Bronchial epithelial cell (primary cell): ENCODE measurements at places on chromosomes 2 and 18.

DNA sequence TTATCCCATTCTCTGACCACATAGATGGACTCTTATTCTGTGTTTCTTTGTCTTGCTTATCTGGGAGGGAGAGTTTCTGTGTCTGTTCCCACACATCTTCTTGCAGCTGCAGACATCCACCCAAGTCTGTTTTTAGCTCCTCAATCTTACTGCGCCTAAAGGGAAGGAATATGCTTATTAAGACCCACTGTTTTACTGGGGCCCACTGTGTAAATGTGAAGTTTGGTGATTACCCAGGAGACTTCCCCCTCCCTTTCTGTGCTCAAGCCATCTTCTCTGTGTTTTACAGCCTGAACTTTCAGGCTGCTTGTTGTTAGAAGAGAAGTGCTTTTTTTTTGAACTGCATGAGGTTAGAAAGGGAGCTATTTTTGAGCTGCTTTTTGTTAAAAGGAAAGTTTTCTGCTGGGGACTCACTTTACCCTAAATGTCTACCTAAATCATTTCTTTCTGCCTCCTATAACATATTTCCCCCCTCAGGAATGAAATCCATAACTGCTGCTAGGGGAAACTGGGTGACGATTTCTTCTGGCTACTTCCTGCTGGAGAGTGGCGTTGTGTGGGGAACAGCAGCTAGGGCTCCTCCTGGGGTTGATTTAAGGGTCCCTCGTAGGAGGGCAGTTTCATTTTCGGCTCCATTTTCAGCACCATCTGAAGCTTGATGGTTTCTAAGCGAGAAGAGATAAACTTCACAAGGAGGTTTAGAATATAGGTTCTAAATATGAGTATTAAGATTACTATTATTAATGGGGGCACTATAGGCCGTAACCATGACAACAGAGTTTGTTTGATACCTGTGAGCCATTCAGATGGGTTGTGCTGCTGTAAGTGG is 39.5 kb upstream of the GMCL1 start:
- no peak for DNase-seq

DNA sequence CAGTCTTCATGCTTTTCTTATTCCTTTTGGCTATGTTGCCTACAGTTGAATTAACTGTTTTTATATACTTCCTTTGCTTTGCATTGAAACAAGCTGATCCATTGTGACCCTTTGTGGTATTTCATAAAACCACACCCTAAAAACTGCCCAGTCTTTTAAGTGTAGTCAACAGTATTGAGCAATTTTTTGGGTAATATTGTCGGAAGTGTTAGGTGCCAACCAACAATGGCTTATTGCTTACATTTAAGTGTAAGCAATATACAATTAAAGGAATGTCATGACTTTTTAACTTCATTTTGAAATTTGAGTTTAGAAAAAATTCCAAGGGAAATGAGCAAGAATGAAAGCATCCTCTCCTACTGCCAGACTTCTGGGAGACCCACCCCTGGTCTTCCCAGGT is 174.1 kb downstream of the NEDD4L start:
- DNase-seq = peak; percentile 86

DNA sequence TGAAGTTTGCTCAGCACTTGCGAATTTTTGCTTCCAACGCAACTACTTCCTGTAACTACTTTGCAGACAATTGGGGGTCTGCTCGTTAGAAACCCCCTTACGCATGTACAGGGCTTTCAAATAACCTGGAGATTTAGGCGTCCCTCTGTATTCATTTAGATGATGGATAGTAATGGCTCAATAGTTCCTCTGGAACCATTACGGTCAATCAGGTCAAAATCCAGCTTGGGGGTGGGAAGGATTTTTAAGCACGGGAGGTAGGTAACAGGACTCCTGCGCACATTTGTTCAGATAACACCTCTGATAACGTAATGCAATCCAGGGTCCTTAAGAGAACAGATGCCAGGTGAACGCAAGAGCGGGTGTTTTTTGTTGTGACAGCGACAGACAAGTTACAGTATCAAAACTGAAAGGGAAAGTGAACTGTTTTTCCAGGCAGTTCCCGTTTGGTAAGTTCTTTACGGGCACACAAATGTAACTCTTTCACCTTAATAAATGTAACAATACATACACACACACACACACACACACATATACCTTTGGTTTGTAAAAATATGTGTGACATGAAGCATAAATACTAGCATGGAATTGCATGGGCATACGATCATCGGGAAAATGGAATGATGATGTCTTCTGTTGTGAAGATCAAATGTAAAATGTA is 3.8 kb upstream of the OSR1 start:
- DNase-seq = peak; percentile 41

DNA sequence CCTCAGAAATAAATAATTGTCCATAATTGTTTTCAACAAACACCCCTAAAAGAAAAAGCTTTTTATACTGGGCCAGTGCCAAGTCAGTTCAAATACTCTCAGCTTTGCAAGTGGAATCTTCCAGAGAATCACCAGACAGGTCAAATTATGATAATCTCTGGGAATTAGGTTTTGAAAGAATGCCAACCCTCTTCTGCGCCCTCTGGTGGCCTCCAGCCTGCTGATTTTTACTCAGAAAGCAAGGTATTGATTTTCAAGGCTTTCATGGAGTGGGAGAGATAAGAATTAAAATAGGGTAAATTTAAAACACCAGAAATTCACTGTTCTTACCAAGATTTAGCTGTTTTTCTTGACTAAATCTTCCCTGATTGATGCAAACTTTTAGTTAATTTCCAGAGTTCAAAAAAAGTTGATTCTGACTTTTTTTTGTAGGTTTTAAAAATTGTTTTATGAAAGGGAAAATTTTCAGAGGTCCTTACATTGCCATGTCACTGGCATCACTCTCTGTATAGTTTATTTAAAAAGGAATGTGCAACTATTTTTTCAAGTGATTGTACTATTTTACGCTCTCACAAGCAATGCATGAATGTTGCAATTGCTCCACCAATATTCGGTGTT is 282.9 kb upstream of the TNP1 start:
- peak; percentile 37 for DNase-seq

DNA sequence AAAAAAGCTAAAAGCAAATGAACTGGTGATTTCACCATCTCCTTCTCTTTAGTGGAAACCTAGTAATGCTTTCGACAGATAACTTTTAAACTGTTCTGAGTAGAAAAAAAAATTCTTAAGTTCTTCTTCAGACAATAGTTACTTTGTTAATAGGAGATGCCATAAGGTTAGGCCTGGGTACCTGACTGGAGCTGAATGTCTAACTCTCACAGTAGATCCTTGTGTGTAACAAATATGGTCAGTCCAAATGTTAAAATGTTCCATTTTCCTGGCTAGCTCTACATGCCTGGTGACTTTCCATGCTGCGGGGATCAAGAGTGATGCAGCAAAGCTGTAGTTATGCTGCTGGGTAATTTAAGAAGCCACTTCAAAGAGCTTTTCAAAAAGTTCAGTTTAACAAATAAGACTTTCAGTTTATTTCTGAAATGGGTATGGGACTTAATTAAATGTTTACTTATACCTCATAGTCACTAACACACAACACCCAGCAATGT is 264.0 kb upstream of the SESTD1 start:
- no peak for DNase-seq

- peak; percentile 84 for DNase-seq
Observed at GRCh38 chr2:54416166-54416813, 39.8 kb upstream of the SPTBN1 start.

DNA sequence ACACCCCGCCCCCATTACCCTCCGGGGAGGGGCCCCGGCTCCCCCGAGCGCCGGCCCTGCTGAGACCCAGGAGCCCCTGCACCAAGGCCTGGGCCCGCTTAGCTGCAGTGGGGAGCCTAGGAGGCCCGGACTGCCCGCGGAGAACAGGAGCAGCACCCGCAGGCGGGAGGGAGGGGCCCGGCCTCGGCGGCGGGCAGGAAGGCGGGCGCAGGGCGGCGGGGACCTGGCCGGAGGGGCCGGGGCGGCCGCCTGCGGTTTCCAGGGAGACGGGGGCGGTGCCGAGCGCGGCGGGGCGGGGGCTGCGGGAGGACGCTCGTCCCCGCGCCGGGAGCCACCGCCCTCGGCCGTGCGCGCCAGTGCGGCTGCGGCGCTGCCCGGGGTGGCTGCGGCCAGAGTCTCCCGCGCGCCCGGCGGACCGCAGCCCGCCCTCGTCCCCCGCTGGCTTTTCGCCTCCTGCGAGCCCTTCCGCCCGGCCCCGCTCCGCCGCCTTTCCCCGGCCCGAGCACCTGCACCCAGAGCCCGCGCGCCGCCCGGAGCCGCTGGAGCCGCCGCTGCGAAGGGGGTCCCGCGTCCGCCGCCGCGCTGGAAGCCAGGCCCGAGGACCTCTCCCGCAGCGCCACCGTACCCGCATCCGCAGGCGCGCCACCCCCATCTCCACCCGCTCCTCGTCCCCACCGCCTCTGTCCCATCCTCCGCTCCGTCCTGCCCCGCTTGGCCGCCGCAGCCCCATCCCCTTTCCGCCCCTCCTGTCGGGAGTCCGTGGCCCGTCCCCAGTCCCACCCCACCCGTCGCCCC is 17.2 kb downstream of the GPC1 start:
- DNase-seq = no peak

- no peak for DNase-seq
Observed at GRCh38 chr2:18267501-18267900, 293.0 kb downstream of the RDH14 start.

DNA sequence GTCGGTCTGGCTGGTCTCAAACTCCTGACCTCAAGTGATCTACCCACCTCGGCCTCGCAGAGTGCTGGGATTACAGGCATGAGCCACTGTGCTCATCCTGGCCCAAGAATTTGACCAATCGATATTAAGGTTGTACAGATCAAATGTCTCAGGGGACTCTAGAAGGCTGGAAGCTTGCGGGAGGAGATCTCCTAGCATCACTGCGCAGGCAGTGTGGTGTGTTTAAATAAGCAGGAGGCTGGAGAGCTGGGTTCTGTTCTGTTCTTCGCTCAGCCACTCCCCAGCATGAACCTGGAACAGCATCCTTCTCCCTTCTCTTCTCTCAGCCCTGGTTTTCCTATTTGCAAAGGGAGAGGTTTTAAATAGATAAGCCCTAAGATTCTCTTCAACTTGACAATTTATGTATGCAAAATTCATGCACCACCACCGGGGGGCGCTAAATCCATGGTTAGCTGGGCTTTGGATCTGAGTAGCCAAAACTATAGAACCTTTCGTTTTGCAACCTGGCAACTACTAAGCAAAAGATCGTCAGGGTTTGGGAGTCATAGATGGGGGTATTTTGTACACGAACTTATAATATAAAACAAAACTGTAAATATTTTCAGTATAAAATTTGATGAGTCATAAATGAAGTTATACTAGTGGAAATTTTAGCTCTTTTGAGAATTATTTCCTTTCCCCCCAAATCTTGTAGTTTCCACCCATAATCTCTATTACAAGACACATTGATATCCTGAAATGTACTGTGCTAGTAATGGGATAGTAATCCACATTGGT is 60.6 kb downstream of the SLC16A14 start:
- DNase-seq = peak; percentile 59

DNA sequence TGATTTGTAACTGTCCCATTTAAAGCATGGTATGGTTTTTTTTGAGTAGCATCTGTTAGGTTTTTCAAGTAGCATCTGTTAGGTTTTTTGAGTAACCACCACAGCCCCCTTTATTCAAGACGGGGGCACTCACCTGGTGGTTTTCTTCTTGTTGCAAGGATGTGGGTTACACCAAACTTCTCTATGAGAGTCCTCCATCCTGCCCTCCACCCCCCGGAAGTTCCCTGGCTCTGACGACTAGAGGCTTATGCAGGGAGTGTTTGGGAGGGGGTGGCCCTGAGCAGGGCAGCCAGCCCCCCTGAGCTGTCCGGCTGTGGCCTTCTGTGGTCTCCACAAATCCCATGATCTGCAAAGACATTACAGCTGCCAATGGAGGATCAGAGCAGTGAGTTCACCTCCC is 39.3 kb downstream of the MTCL1 start:
- DNase-seq = no peak

DNA sequence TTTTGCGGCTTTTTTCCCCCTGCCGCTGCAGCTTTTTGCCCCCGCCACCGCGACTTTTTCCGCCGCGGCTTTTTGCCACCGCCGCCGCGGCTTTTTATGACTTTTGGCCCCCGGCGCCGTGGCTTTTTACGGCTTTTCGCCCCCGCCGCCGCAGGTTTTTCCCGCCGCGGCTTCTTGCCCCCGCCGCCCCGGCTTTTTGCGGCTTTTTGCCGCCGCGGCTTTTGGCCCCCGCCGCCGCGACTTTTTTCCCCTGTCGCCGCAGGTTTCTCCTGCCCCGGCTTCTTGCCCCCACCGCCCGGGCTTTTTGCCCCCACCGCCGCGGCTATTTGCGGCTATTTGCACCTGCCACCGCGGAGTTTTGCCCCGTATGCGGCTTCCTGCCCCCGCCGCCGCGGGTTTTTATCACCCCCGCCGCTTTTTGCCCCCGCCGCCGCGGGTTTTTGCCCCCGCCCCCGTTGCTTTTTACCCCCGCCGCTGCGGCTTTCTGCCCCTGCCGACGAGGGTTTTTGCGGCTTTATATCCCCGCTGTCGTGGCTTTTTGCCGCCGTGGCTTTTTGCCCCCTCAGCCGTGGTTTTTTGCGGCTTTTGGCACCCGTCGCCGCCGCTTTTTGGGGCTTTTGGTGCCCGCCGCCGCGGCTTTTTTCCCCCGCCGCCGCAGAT is 2750.9 kb downstream of the RPIA start:
- DNase-seq = no peak

DNA sequence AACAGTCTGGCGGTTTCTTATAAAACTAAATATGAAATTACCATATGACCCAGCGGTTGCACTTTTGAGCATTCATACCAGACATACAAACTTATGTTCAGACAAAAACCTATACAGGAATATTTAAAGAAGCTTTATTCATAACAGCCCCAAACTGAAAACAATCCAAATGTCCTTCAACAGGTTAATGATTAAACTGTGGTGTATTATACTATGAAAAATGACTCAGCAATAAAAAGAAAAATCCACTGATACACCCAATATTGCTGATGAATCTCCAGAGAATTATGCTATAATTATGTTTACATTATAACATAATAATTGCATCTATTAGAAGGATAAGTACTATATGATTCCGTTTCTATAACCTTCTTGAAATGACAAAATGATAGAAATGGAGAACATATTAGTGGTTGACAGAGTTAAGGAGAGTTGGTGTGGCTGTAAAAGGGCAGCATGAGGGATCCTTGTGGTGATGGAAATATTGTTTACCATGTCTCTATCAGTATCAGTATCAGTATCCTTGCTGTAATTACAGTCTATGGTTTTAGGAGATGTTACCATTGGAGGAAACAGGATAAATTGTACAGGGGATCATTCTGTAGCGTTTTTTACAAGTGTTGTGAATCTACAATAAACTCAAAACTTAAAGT is 127.1 kb downstream of the DSC3 start:
- no peak for DNase-seq

GRCh38 chr2:128437204-128437565 is 118.5 kb upstream of the HS6ST1 start:
- no peak for DNase-seq

- peak; percentile 32 for DNase-seq
Observed at GRCh38 chr2:54741250-54741649, 17.8 kb downstream of the EML6 start.
